ENCODE measurements at places on chromosomes 1 and 21.

GRCh38 chr1:97797403-97798183 is 123.2 kb downstream of the DPYD start:
- DNase-seq, result no peak

- DNase-seq, result no peak
Measured at GRCh38 chr1:101298663-101299062, 61.8 kb downstream of the S1PR1 start.

- DNase-seq, result no peak
Measured at GRCh38 chr1:1317420-1317819, 7.0 kb downstream of the INTS11 start.

DNA sequence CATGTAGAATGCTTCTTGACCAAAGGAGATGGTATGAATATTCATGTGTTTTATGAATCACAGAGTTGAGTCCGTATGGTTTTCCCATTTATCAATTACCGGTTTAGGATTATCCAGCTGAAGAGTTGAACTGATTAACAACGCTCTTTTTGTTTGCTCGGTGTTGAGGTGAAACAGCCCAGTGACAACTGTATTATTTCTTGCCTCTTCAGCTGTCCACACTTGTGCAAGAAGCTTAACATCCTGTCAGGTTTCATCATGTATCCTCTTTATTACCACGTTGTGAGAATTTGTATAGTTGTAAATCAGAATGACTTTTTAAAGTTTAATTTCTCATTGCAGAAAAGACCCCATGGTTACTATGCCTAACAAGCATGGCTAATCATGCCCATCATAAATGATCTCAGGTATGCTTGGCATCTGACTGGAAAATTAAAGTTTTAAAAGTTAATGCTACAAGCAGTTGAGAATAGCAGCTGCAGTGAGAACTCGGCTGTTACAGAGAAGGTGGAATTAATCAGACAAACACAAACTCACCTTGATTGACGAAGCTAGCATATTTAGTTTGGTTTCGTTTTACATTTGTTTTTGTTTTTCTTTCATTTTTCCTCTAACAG is 563.2 kb upstream of the ADGRL2 start:
- DNase-seq, result no peak

DNA sequence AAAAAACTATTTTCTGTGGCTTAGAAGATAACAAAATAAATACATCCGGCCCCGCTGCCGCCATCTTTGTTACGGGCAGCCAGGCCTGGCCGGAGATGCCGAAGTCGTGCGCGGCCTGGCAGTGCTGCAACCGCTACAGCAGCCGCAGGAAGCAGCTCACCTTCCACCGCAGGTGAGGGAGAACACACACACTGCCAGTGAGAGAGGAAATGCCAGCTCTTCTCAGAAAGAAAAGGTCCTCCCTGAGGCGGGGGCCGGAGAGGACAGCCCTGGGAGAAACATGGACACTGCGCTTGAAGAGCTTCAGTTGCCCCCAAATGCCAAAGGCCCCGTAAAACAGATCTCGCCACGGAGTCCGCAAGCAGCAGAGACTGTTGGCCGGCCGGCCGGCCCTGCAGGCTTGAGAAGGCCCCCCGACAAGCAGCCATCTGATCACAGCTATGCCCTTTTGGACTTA is 323.2 kb downstream of the AMY1C start:
- DNase-seq, result no peak

DNA sequence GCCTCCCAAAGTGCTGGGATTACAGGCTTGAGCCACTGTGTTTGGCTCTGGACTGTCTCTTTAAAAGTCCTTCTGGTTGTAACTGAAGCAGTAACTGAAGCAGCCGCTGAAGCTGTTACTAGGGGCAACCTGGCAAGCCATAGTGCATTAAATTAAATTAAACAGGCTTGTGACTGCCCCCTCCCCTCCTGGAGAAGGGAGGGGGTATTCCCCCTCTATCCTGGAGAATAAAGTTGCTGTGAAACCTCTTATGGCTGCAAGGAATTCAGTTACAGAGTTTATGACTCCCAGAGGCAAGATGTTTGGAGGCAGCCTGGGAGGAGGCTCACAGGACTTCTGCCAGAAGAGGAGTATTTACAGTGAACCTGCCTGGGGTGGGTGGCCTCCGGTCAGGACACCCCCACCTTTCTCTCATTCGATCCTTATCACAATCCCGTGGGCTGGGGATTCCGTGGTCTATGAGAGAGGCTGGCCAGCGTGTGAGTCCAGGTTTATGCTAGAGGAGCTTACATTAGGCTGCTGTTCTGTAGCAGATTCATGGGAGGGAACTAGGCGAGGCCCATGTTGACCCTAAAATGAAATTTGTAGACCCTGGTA is 8.3 kb downstream of the TTC22 start:
- no peak for DNase-seq

DNA sequence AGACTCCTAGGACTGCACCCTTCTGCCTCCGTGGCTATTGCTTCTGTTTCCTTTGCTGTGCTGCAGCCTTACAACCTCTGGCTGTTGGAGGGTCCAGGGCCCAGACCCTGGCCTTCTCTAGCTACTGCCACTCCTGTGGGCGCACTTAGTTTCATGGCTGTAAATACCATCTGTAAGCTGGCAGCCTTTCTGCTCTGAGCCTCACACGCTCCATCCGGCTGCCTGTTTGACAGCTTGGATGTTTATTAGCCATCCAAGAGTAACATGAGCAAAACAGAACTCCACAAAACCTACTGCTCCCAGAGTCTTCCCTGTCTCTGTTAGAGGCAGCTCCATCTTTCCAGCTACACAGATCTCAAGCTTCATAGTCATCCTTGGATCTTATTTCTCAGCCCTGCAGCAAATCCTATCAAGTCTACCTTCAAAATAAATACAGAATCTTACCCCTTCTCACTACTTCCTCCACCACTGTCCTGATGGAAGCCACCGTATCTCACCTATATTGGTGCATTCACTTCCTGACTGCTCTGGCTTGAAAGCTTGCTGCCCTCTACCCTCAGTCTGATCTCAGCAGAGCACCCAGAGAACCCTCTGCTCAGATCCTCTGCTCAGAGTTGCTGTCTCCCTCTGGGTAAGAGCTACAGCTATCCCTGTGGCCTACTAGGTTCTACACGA is 19.1 kb downstream of the SLC25A33 start:
- no peak for DNase-seq

GRCh38 chr1:218330043-218330623 is 15.0 kb upstream of the TGFB2 start:
- peak; percentile 12 for DNase-seq

DNA sequence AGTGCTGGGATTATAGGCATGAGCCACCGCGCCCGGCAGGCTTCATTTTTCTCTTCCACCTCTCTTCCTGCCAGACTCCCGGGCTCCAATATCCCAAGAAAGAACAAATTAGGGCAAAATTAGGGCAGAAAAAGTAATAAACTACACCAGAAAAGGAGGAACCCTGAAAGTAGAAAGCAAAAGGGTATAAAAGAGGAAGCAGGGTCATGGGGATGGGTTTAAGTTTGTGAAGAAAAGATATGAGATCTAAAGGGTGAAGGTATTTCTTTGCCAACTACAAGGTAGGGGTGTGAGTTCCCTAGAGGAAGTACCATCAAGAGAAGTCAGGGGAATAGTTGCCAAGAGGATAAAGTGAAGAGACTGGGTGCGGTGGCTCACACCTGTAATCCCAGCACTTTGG is 9.9 kb downstream of the PTPN22 start:
- DNase-seq, result no peak

GRCh38 chr1:223717695-223718363 is 5.5 kb downstream of the CAPN2 start:
- peak; percentile 89 for DNase-seq

GRCh38 chr1:94273111-94273510 is 35.7 kb upstream of the ARHGAP29 start:
- no peak for DNase-seq

DNA sequence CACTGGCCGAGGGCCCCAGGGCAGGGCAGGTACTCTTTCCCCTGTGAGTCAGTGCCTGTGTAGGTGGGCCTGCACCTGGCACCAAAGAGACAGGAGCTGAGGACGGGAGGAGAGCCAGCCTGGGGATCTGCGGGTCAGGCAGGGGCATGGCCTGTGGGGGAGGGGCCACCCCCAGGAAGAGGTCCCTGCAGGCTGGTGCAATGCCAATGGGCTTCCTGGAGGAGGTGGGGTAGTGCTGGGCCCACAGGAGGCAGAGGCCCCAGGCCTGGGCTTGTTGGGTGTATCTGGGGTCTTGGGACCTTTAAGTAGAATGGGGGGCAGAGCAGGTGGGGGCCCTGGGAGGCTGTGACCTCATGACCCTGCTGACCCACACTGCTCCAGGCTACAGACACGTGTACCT is 23.2 kb downstream of the PLCH2 start:
- DNase-seq, result no peak

GRCh38 chr1:229204921-229205777 is 65.8 kb upstream of the RAB4A start:
- DNase-seq, result no peak
